ENCODE measurements at places on chromosomes 11 and 22.

GRCh38 chr11:58391879-58392278, 14.8 kb downstream of the OR5B3 start:
- DNase-seq: no peak

- peak; percentile 3 for DNase-seq
These were observed 787.7 kb downstream of the NTM start for GRCh38 chr11:132158091-132158490.

DNA sequence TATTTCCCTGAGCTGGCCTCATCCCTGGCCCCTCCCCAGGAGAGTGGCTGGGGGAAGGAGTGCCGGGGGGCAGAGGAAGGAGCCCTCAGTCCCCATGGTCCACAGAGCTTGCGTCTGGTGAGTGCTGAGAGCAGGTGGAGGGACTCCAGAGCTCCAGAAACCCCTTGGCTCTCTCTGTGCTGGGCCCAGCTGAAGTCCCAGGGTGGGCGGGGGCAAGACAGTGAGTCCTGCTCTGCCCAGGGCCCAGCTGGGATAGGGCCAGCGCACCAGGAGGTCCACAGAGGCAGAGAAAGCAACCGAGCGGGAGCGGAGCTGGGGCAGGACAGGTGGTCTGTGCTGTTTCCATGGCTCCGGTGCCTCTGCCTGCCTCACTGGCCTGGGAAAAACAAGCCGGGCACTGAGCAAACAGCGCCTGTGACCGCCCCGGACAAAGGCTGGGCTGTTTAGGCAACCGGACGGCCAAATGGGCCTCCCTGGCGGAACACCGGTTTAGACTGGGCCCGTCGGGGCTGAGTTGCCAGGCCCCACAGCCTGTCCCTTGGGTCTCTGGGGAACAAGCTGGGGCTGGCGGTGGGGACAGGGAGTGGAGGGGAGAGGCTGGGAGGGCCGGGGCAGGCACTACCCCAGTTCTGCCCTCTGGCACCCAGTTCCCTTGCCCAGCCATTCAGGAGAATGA, 34.1 kb upstream of the WNT7B start:
- DNase-seq: no peak

GRCh38 chr11:56716379-56716854, 17.5 kb downstream of the OR9G1 start:
- no peak for DNase-seq

- DNase-seq: peak; percentile 17
These were observed 700 bp upstream of the STX3 start for GRCh38 chr11:59754494-59754858.

DNA sequence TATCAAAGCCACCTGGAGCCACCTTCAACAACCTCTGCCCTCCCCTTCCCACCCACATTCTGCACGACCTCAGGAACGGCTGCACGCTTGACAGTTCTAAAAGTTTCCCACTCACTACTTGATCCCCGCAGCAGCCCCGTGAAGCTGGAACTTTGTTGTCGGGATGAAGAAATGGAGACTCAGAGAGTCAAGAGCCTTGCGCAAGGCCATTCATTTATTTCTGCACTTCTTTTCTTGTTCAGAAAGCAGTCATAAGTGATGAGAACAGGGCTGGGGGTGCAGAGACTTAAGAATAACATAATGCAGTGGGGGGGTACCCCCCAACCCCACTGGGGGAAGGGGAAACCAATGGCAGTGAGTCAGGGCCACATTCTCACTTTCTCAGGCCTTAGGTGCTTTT, 2.2 kb upstream of the ZFTA start:
- DNase-seq: no peak

Data from activated CD4-positive, alpha-beta T cell treated with anti-CD3 and anti-CD28 coated beads, Interleukin-2, amount 50 U/mL, for 48 hours (primary cell).